ENCODE measurements at places on chromosomes 6 and 20. TPM values are rescaled to one million over a fixed set of nuclear protein-coding genes. Genes with fewer than 3 reads are reported as not detected.

GRCh38 chr20:1998715-1999114, 4.9 kb upstream of the PDYN start:
- DNase-seq, result no peak

- no peak for DNase-seq
Observed at GRCh38 chr6:89693207-89693606, 54.7 kb upstream of the LYRM2 start.

DDAH2 gene
- total RNA-seq, result 266 TPM

DNA sequence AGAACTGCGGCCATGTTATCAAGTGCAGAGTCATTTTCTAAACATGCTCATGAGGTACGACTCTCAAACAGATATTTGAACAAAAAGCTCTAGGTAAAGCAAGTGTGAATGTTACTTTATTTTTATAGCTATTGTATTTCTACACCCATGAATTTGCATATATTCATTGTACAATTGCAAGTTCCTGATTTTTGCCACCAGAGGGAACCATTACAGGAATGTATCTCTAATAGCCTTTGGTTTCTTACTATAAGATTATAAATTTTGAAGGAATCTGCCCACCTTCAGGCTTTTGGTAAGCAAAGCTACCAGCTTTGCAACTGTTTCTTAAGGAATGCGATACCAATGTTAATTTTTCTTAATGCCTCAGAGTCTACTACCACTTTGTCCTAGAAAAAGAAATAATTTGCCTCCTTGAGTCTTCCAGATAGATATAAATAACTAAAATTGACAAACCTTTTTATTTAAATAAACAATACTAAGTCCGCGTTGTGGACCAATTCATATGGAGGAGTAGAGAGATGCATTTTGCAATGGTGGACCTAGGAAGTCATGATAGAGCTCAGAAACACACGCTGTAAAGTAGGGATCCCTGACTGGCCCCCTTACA, 125.4 kb upstream of the SAMD5 start:
- no peak for DNase-seq

DNA sequence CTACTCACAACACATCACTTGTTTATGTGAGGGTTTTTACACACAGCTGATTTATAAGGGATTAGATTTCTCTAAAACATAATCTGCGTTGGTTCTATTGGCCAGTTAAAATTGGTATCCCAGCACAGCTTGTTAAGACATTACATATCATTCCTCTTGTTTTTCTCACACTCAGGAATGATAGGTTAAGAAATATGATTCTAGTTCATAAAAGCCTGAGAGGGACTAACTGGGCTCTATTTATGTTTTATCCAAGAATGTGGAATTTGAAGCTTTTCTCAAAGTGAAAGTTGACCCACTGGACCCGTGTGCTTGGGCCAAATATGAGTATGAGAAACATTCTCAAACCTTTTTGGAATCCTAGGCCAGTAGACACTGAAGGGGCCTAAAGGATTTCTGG, 117.3 kb downstream of the TMEM170B start:
- DNase-seq, result no peak

DNA sequence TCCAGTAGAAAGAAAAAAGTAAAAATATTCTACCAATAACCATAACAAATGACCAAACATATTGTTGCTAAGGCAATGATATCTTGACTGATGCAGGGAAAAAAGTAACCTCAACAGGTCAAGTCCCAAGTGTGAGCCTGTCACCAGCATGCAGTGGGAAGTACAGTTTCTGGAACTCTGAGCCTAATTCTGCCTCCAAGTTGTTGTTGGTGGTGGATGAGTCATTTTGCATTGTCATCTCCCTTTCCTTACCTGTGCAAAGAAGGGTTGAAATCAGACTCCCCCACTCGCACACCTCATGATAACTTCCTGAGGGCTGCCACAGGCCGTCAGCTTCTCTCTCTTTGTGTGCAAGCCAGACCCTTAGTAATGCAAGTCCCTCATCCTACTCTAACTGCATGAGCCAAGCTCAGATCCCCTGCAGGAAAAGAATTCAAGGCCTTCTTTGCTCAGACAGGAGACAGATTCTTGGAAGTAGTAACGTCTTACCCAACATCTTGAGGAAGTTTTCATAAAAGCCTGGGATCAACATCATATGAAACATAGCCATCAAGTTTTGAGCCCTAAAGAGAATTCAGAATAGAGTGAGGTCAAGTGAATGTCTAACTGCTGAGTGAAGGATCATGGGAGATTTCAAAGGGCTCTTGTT, 207.6 kb upstream of the FOXA2 start:
- no peak for DNase-seq

FAM217A gene
- total RNA-seq, result not detected

LST1 gene
- not detected for total RNA-seq

GRCh38 chr6:30150671-30151395, 10.2 kb downstream of the TRIM10 start:
- no peak for DNase-seq

ANKEF1 gene
- 4.3 TPM for total RNA-seq

CLPSL2 gene
- total RNA-seq, result not detected

DNA sequence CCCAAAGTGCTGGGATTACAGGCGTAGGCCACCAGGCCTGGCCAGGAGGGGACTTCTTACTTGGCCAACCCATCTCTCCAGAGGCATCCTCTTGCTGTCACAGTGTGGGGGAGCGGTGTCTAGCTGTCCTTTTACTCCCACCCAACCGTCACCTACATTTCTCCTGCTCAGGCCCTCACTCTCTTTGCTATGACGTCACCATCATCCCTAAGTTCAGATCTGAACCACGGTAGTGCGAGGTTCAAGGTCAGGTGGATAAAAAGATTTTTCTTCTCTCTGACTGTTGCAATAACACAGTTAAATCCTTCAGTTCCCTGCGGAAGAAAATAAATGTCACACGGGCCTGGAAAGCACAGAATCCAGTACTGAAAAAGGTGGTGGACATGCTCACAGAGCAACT, 7.3 kb upstream of the RAET1L start:
- DNase-seq, result no peak

NKX2-2 gene
- 1.2 TPM for total RNA-seq

MATN4 gene
- not detected for total RNA-seq

DNA sequence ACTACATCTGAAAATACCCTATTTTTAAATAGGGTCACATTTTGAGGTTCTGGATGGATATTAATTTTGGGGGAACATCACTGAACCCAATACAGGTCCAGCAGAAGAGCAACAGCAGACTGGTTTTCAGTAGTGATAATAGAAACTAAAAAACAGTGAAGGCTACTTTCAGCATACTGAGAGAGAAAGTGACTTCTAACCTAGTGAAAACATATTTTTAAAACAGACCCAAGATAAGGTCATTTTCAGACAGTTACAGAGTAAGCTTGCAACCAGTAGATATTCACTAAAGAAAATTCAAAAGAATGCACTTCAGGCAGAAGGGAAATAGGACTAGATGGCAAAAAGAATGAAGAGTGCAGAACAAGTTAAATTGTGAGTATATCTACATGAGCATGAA, 42.0 kb upstream of the TMEM244 start:
- DNase-seq, result no peak

MKKS gene
- total RNA-seq, result 15.1 TPM

GRCh38 chr6:46329568-46329967, 158.8 kb upstream of the ENPP5 start:
- DNase-seq, result no peak

- DNase-seq, result no peak
Observed at GRCh38 chr6:47114460-47114859, 72.3 kb upstream of the ADGRF1 start.

DNA sequence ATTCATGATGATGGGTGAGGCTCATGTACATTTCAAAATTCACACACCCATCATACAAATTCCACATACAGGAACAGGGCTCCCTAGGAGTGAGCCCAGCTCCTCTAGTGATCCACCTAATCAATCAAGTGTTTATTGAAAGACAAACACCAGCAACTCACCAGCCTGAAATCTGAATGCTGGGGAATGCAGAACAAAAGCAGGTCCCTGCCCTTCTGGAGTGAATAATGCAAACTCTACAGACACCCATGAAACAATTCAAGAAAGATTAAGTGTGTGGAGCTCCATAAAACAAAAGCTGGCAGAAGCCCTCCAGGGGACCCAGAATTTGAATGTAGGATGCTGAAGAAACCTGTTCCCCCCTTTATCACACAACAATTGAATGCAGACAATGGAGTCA, 396.7 kb upstream of the JARID2 start:
- no peak for DNase-seq

DNA sequence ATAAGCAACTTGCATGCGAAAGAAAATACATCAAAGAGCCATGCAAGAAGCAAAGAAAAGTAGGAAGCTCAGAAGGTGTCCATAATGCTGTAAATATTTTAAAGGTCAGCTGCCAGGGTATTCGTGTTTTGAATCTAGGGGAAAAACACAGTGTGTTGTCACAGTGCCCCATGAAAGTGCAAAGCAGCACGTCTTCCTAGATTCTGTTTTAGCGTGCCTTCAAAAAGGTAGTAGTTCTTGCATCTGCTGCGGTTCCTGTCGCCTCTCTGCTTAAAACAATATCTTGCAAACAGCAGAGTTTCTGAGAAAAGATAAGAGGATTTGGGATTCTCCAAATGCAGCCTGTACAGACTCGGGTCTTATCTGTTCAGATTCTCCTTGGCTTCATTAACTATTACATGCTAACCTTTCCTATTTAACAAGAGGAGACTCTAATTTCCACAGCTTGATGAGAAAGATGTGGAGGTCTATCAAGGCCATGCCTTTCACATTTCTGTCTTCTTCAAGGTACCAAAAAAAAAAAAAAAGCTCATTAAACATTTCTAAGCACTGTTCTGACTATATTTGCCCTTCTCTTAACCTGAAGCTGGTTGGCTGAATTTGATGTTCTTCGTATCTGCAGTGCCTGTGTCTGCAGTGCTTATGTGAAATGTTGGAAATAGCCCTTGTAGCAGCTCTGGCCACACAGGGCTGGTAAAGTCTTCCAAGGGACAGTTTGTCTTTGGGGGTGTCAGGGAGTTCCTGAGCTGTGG, 297.5 kb downstream of the ADGB start:
- no peak for DNase-seq

GRCh38 chr6:160430203-160430602, 82.0 kb downstream of the SLC22A3 start:
- no peak for DNase-seq

GRCh38 chr6:165939601-165940290, 227.9 kb downstream of the TBXT start:
- no peak for DNase-seq

GRCh38 chr6:143545976-143546547, 34.5 kb upstream of the FUCA2 start:
- DNase-seq, result no peak

- DNase-seq, result no peak
Observed at GRCh38 chr6:30813631-30814145, 69.3 kb upstream of the IER3 start.

- no peak for DNase-seq
Observed at GRCh38 chr6:15493437-15494168, 169.2 kb downstream of the DTNBP1 start.

DNA sequence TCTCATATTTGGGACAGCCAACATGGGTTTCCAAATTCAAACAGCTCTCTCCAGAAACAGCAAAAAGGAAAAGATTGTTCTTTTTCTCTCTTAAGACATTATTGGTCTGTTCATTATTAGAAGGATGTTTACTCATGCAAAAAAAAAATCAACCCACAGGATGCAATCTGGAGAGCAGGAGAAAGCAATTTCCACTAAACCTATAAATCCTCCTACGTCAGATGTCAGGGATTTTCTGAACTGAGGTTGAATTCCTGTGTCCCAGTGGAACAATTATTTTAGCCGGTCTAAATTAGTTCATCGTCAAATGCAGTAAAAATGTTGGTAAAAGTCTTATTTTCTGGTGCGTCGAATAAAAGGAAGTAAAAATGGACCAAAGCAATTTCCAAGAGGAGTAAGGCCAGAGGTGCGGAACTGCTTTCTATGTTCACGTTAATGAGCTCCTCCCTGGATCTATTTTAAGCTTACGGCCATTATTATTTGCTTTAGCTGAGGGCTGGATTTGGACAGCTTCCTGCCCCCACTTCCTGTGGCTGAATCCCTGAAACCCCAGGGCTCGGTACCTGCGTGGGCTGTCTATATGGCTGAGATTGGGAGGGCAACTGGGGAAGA, at the start of gene GABRR1:
GABRR1 (minus strand) TSS at position 60 of the 612 bp plus-strand sequence; CDS start at position 24, 36 bp downstream.
- DNase-seq, result no peak

SIRPB2 gene
- total RNA-seq, result not detected

DNA sequence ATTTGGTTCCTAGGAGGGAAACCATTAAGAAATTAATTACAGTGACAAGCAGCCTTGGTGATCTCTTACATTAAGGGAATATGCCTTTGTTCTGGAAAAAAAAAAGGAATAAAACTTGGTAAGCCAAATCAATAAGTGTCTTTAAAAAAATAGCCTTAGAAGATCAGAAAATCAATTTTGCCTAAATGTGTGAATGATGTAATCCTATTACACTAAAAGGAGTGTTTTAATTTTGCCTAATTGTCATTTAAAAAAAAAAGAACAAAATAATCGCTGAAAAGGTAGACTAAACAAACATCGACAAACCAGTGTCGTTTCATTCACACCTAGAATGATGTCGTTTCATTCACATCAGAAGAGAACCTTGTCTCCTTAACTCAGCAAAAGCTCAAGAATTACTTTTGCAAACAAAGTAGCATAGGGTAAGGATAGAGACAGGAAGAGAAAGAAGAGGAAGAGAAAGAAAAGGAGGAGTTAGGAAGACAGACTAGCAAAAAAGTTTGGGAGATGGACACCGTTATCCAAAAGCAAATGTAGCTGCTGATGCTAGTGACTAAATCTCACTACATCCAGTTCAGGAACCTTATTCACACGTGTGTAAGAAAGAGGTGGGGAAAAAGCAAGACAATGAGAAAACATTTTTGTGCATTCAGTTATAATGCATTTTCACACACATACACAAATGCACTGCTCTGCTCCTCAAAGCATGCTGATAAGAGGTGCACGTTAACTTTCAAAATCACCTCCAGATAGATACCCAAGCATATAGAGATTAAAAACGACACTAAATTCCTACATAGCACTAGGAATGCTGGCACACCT, 60.6 kb downstream of the HIVEP2 start:
- DNase-seq, result no peak

MEI4 gene
- total RNA-seq, result 0.86 TPM

- DNase-seq, result peak; percentile 44
Observed at GRCh38 chr20:20317621-20318364, 50.1 kb upstream of the INSM1 start.

DNA sequence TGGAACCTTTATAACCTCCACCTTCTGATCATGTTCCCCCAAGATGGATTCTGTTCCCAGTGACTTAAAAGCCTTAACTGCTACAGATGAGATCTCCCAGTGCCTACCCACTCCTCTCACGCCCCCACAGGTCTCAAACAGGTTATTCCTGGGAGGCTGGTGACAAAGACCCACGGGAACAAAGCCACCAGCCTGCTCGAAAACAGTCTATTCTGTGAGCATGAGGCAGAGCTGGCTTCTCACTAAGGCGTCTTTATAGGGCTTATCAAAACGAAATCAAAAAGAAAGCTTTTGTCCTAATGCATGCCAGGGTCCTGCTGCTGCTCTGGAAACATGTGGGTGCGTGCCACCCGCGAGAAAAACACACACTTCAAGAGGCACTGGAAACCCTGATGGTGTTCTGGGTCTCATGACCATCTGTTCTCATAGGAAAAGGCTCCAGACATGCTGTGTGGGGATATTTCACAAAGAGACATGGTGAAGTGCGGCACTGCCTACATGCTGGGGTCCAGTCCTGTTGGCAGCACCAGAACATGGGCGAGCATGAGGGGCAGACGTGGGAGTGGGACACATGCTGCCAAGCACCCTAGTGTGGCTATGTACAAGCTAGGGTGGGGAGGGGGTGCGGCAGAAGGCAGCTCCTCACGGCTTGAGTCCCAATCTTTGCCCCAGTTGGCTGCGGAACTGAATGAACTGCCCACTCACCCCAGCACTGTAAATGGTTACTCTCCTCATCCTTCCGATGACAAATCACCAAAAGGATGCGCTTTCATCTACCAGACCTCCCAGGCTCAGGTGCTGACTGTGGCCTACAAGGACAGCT, 2.1 kb downstream of the FKBP1A start:
- no peak for DNase-seq
